ENCODE measurements at places on chromosomes 7 and 10.

DNA sequence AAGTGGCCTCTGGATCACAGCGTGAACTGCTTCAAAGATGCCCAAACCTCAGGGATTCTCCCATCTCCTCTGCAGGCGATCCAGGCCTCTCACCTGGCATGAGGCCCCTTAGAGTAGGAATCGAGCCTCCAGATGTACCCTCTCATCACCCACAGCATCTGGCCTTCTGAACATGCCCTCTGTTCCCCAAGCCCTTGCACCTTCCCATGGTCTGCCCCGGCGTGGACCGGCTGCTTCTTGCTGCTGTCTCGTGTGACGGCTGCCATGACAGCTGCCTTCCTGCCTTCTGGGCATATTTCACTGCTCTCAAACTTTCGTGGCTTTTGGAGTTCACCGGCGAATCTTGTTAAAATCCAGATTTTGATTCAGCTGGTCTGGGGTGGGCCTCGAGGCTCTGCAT lies 157.2 kb upstream of the NPS start:
- no peak for DNase-seq

- DNase-seq = no peak
Measured at GRCh38 chr10:128614016-128614605, 487.9 kb upstream of the MKI67 start.

- no peak for DNase-seq
Measured at GRCh38 chr10:27794157-27794556, 48.5 kb upstream of the MKX start.

DNA sequence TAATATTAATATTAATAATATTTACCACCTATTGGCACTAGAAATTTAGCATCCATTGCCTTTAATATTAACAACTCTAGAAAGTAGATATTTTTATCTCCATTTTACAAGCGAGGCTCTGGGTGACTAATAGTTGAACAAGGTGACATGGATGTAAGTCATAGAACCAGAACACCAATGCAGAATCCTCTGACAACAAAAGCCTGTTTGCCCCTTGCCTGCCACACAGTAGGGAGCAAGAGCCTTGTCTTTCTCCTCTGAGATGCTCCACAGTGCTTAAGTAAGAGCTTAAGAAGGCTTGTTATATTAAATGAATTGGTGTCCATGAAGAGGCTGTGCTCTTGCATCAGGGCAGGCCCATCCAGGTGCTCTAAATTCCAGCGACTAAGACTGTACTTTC lies 51.2 kb upstream of the LBX1 start:
- no peak for DNase-seq

- DNase-seq = no peak
Measured at GRCh38 chr7:15863951-15864625, 177.6 kb upstream of the MEOX2 start.

DNA sequence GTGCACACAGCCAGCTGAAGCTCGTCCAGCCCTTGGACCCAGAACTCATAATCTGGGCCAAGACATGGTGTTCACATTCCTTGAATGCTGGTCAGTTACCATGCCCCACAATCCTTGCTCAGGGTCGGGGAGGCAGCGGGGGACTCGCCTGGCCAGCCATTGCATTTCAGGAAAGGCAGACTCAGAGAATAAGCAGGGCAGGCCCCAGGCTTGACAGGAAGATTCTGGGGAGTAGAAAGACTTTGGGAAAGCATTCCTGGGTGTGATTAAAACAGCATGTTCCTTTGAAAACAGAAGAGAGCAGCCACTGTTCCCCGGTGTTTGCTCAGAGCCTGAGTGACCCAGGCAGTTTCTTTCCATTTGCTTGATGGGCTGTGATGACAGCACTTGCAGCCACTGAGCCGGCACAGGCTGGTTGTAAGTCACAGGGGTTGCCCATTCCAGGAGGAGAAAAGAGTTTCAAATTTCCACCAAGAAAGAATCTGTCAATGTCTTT lies 473.7 kb downstream of the TYW1 start:
- no peak for DNase-seq

- no peak for DNase-seq
Measured at GRCh38 chr10:13483073-13483472, 45.7 kb downstream of the BEND7 start.

Measured in activated naive CD4-positive, alpha-beta T cell treated with anti-CD3 and anti-CD28 coated beads, Interleukin-2, amount 50 U/mL, for 72 hours (primary cell).